ENCODE measurements at places on chromosomes 5 and 9.

DNA sequence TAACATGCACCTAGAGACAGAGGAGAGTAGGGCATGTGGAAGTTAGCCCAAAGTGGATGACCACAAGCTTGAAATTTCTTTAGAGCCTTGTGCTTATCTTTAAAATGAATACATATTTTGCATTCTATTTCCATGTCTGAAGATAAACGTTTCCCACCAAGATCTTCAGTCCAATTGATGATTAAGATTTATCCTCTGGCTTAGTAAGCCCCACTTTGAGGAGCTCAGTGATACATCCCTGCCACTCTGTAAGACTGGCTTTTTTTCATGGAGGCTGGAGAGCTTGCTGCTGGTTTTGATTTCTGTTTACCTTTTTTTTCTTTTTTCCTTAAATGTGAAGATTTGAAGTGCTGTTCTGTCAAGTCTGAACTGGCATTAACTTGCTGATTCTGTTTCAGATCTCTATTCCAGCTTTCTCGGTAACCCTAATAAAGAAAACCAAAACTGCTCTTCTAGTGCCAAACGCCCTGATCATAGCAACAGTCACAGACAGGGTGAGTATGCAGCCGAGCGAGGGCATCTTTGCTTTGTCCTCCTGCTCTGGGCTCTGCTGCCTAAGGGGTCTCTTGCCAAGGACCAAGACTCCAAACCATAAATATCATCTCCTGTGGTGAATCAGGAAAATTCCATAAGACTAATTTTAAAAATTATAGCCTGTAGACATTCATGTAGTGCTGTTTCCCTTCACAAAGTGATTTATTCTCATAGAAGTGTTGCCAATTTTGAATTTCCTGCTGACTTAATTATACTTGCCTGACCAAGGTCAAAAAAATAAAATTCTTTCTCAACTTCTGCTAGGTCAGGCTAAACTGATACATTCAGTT, 54.3 kb downstream of the GRAMD2B start:
- no peak for DNase-seq

DNA sequence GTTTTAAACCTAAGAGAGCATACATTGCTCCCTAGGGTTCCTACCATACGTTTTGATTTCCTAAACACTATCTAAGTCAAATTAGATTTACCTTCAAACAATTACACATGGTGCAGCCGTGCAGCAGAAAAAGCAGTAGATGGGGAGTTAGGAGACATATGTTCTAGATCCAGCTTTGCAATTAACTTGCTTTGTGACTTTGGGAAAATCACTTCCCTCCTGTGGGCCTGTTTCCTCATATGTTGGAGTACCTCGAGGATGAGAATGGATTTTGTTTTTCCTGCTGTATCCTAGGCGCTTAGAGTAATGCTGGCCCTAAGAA, 711 bp downstream of the MRPL50 start:
- DNase-seq = no peak

DNA sequence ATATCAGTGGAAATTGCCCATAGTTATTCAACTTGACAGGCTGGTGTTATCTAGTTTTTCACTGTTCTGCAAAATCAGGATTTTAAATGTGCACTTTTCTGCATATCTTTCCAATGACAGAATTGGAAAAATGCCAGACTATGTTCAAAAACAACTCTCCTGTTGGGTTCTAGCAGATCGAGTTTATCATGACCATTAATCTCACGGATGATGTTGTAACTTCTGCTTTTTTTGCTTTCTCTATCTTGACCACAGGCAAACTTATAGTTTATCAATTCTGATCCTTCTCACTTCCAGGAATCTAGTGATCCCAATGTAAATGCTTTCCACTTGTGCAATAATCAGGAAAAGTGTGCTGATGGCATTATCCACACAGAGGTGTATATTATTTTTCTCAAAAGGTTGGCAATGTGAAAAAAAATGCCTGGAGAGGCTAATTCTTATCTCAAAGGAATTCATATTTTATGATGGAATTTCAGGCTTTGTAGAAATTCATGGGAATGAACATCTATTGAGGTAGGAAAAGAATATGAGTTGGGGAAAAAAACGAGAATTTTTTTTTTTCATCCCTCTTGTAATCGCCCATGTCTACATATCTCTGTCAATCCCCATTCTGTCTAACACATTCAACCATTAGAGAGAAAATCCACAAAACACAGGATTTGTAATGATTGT, 73.6 kb upstream of the DAB2 start:
- DNase-seq = no peak

DNA sequence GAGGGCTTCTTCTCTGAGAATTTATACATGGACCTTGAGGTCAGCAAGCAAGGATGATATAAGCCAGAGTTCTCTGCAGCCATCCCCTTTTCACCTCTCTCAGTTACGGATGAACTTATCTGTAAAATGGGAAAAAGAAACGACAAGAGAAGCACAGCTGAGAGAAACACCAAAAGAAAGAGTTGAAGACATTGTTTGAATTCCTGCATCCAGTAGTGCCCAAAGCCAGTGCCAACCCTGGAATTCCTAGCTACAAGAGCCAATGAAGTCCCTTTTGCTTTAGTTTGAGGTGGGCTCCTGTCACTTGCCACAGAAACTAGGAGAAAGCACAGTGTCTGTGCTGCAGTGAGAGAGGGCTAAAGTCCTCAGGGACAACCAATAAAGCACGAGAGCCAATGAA, 6.6 kb upstream of the MOB3B start:
- DNase-seq = no peak

DNA sequence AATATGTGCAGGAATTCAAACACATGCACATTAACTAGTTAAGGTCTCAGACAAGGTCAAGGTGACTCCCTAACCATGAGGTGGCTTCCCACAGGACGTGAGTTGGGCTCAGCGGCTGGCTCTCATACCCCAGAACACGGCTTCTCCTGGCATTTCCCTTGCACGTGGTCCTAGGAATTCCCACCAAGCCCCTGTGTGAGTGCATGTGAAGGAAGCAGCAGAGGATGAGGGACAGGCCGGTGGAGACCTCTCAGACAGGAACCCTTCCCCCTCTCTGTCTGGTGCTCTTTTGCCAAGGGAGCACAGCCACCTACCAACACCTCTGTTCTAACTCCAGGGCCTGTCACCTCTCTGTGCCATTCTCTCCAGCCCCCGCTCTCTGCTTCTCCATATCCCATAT, 271.0 kb downstream of the FSTL4 start:
- DNase-seq = no peak
